ENCODE measurements at places on chromosomes 11 and 22.

DNA sequence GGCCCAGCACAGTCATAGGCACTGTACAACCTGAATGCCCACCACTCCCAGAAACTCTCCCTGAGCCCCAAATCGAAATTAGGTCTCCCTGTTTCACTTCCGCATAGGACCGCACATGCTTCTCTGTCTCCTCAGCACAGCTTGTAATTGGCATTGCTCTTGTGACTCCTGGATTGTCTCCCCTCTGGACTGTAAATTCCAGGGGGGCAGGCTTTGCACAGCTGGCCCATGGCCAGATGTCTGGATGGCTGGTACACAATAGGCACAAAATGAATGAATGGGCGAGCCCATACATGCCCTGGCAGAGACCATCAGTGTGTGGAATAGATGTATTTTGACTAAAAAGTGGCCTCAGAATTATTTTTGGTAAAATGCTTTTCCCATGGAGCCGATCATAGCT, 63.3 kb upstream of the PHF21B start:
- DNase-seq = peak; percentile 64

DNA sequence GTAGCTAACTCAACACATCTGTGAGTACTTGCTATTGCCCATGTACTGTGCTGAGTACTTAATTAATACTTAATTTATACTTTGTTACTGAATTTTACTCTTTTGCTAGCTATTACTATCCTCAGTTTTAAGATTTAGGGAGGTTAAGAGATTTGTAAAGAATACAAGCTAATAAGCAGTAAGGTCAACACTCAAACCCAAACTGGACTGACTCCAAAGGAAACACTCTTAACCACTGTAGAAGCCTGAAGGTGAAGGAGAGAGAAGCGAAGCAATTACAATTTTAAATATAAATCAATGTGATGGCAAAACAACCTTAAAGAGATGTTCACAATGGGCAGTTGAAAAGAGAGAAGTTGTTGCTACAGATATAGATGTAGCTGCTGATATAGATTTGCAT, 204.5 kb downstream of the GUCY1A2 start:
- DNase-seq = no peak

DNA sequence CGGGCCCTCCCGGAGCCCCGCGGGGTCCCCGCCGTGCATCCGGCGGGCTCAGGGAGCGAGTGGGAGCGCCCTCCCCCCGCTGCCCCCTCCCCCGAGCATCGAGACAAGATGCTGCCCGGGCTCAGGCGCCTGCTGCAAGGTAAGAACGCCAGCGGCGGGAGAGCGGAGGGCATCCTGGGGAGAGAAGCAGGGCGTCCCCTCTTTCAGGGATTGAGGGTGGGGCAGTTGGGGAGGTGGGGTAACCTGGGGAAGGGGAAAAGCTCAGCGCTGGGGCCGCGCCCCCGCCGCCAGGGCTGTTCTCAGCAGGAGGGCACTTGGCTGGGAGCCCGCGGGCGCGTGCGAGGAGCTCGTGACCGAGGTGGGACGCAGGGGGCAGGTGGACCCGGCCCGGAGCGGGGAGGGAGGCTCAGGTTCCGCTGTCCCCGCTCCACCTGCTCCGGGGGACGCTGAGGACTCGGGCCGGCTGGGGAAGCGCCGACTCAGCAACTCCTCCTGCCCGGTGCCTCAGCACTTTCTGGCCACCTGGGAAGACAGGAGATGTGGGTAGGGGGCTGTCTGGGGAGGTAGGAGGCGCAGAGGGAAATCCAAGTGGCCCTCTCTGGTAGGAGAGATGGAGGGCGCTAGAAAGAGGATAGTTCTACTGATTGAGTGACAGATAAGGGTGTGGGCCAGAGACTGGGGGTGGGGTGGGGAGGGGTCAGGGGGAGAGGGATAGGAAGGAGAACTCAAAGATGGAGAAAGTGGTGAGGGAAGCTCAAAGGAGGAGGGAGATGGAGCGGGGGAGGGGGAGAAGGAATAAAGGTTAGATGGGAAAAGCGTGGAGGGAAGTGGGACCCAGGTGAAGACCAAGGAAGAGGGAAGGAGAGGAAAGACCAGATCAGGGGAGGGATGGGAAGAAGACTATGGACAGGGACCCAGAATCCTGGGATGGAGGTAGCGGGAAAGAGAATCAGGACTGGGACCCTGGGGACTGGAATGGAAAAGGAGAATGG, 726 bp downstream of the RTN4RL2 start:
- no peak for DNase-seq

DNA sequence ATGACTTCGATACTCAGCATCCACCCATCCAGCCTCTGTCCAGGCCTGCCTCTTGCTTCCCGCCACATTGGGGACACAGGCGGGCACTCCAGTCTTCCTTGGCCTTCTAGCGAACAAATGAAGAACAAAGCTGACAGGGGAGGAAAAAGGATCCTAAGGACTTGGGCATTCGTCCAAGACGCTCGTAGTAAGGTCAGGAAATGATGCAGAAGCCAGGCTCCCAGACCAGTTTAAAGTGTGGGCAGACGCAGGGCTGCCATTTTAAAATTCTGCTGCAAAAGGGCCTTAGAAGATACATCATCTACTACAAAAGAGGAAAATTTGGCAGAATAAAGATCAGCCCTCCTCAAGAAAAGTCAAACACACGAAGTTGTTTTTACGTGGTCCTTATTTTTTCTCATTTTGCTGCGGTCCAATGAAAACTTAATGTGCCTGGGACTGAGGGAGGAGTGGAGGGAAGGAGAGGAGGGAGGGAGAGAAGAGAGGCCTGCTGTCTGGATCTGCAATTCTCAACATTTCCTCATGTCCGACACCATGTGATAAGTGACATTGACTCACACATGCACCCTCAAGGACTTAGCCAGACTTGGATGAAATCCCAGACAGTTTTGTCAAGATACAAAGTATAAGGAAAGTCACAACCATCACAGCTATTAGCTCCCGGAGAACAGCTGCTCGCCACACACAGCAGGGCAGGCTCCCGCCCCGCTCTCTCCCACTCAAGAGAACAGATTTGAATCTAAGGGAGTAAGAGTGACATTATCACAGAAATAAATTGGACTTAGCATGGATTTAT, 5.7 kb downstream of the DNAL4 start:
- no peak for DNase-seq

DNA sequence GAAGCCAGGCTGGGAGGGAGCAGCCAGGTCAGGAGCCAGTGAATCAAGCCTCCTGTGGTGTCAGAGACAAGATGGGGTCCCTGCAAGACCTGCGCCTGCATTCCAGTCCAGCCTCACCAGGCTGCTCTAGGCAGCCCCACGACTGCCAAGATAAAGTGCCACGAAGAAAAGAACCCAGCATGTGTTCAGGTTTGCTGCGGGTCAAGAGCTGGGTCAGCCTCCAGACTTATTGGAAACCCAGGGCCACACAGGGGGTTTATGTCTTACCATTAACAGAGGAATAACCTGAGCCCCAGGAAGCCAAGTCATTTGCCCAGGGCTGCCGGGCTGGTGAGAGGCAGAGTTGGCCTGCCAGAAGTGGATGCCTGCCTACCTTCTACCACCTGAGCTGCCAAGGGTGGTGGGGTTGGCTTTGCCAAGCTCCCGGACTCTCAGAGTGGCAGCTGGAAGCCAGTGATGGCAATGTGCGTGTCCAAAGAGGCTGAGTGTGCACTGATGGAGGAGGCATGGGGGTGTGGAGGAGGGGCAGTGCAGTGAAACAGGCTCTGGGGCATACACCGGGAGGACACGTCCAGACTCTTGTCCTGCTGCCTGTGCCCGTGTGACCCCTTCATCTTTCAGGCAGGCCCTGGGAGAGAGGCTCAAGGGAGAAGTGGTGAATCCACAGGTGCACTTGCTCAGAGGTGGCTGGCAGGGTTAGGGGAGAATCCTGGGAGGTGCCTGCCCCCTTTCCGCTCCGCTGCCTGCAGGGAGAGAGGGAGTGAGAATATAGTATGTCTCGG, 1.7 kb downstream of the RASD2 start:
- no peak for DNase-seq

DNA sequence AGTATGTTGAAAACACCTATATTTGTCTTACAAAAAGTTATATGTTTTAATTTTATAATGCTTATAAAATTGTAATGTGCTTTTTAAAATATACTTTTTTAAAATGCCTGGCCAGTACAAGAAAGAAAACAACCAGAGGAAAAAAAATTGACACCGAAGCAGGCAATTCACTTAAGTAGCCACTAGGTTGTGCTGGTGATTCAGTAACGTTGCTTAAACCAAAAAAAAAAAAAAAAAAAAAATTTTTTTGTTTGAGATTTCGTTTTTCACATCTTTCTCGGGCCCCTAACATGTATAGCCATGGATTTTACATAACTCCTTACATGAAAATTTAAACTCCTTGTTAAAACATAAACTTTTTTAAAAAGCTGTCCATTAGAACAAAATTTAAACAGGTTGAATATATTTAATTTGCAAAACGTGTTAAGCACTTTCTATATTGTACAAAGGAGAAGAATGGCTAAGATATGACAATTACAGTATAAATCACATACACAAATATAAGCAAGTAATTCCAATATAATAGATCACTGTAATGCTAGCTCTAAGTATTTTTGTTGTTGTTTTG, 9.2 kb downstream of the OR8B4 start:
- no peak for DNase-seq

- DNase-seq = no peak
Measured at GRCh38 chr22:31230155-31230870, 18.2 kb downstream of the LIMK2 start.

GRCh38 chr22:25202290-25202921, 2.7 kb downstream of the CRYBB3 start:
- DNase-seq = peak; percentile 43

DNA sequence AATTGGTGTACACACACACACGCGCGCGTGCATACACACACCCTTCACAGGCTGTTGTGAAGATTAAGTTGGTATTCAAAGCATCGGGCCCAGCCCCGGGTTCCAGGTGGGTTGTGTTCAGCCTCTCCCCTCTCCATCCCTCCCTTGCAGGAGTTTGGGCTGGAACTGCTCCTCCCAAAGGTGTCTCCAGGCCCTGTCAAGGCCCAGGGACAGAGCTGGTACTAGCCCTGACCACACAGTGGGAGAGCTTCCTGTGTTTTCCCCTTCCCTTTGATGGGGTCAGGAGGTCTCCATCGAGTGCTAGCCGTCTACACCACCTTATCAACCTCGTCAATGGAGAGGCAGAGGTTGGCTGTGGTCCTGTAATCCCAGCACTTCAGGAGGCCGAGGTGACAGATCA, 36.5 kb upstream of the CSNK1E start:
- no peak for DNase-seq

All from posterior cingulate gyrus (tissue), 11 donors.